ENCODE measurements at places on chromosomes 7 and 10. TPM values are rescaled to one million over a fixed set of nuclear protein-coding genes. Genes with fewer than 3 reads are reported as not detected.

DNA sequence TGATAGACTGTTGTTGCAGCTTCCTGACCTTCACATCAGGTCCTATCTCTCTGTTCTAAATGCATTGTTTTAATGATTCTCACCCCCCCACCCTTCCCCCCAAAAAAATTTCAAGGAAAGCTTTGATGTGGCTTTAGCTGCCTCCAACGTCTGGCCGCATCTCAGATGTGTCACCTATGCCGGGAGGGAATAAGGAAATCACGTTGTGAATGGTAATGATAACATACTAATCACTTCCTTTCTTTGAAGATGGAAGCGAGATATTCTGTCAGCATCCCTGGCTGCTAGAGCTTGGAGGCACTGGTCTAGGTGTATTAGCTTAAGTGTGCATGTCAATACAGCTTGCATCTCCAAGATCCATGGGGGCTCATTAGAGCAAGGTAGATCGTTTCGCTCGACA is 89.6 kb downstream of the VTI1A start:
- no peaks in the 10 kb centered on the region for H3K4me1 ChIP-seq
- no peaks in the 10 kb centered on the region for H3K27me3 ChIP-seq
- H3K36me3 ChIP-seq = peaks cover 12% of the 10 kb centered on the region
- H3K27ac ChIP-seq = no peak overlapping the region
- H3K4me3 ChIP-seq = no peak overlapping the region
- no peak for DNase-seq

DNA sequence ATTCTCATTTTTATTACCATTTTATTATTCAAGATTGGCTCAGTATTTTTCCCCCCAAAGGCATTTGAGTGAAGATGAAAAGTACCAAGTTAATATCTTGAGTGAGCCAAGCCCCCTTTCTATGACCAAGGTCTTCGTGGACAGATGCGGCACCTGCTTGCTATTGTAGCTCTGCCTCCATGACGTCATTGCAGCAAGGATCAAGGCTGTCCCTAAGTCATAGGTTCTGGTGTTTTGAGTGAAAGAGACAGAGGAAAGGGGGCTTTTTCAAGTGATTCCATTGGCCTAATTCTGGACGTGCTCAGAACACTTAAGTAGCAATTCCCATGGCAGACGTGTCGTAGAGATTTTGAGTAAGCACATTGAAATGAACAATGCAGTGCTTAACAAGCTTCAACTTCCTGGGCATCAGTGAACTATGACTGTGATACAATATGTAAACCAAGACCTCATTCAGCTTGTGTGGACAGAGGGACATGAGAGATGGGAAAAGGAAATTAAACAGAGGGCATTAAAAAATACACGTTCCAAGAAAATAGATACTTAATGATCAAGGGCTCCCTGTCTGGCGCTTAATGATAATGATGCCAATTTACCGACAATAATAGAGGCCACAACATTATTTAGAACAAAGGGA is 248.7 kb upstream of the NPVF start:
- DNase-seq = no peak
- no peaks in the 10 kb centered on the region for H3K4me1 ChIP-seq
- peaks cover 2% of the 10 kb centered on the region for H3K27me3 ChIP-seq

- H3K36me3 ChIP-seq = no peaks in the 10 kb centered on the region
- H3K27ac ChIP-seq = no peak overlapping the region
- H3K27me3 ChIP-seq = no peaks in the 10 kb centered on the region
- H3K4me1 ChIP-seq = no peaks in the 10 kb centered on the region
- H3K4me3 ChIP-seq = no peak overlapping the region
Observed at GRCh38 chr10:76296957-76297356, 865.5 kb downstream of the LRMDA start.

DNA sequence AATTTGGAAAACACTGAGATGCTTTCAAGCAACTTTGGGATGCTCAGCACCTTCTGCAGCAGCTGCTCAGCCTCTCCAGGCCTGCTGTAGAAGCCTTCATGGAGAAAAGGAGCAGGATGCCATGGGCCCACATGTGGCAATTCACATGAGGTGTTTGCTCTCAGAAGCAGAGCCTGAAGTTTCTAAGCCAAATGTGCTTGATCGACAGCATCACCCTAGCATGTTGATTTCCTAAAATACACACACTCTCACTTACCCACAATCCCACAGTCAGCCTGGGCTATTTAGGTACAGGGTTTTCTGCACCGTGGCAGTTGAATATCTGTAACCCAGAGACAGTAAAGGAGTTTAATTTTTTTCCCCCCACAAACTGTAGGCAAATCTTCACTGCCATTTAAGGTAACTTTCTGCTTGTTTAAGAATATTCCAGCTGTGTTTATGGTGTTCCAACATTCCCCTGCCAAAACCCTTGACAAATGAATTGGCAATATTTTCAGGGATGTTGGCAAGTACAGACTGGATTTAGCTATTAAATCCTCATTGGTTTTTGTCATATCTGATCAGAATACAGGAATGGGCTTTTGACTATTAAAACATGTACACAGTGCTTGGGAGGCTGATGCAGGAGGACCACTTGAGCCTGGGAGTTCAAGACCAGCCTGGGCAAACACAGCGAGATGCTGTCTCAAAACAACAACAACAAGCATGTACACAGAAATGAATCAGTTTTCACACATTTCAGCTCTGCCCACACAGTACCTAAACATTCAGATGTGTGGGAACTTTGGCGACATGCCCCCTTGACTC is 244.2 kb downstream of the CELF2 start:
- peaks cover 96% of the 10 kb centered on the region for H3K36me3 ChIP-seq
- DNase-seq = no peak
- no peak overlapping the region for H3K27ac ChIP-seq
- peaks cover 26% of the 10 kb centered on the region for H3K4me1 ChIP-seq
- no peak overlapping the region for H3K4me3 ChIP-seq

- no peak overlapping the region for H3K27ac ChIP-seq
- H3K4me3 ChIP-seq = no peak overlapping the region
- peaks cover 29% of the 10 kb centered on the region for H3K36me3 ChIP-seq
- no peak for DNase-seq
- H3K4me1 ChIP-seq = peaks cover 26% of the 10 kb centered on the region
Observed at GRCh38 chr10:63260860-63261251, 127.7 kb downstream of the NRBF2 start.

DNA sequence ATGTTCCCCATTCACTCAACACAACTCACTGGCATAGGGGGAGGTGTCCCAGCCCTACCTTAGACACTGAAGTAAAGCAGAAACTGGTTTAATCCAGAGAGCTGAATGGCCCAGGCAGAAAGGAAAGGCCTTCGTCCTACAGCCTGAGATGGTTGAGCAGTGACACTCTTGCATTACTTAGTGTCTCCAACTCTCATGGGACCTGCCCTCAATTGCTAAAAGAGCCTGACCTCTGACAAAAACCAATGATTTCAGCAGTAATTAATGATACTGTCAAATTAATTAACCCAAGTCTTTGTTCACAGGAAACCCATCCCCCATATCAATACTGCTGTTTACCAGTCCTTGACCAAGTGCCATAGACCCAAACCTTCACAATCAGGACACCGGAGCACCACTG is 48.6 kb downstream of the ICA1 start:
- H3K27me3 ChIP-seq = no peaks in the 10 kb centered on the region
- no peak overlapping the region for H3K4me3 ChIP-seq
- no peak for DNase-seq
- H3K4me1 ChIP-seq = no peaks in the 10 kb centered on the region
- no peak overlapping the region for H3K27ac ChIP-seq

- H3K27ac ChIP-seq = no peak overlapping the region
- H3K27me3 ChIP-seq = no peaks in the 10 kb centered on the region
- H3K36me3 ChIP-seq = no peaks in the 10 kb centered on the region
- DNase-seq = no peak
Observed at GRCh38 chr7:50416527-50417182, 33.5 kb downstream of the FIGNL1 start.

The EGR2 gene
- total RNA-seq = 3.2 TPM

The PCDH15 gene
- total RNA-seq = not detected

The MICALL2 gene
- 2.2 TPM for total RNA-seq

The CEP55 gene
- total RNA-seq = 0.16 TPM

The JAKMIP3 gene
- total RNA-seq = 0.36 TPM

The FAM237B gene
- not detected for total RNA-seq

The SPDYE3 gene
- not detected for total RNA-seq

The ANKRD2 gene
- total RNA-seq = not detected

The USP6NL gene
- total RNA-seq = 5.6 TPM

The TRIM73 gene
- 22.3 TPM for total RNA-seq

The GRID2IP gene
- total RNA-seq = 0.39 TPM

All from CD4-positive, alpha-beta T cell (primary cell).